Hippocampal formation (tissue), 2 donors: ENCODE measurements at places on chromosomes 2 and 18.

GRCh38 chr2:237120916-237121315 is 35.2 kb downstream of the COPS8 start:
- no peak for DNase-seq

DNA sequence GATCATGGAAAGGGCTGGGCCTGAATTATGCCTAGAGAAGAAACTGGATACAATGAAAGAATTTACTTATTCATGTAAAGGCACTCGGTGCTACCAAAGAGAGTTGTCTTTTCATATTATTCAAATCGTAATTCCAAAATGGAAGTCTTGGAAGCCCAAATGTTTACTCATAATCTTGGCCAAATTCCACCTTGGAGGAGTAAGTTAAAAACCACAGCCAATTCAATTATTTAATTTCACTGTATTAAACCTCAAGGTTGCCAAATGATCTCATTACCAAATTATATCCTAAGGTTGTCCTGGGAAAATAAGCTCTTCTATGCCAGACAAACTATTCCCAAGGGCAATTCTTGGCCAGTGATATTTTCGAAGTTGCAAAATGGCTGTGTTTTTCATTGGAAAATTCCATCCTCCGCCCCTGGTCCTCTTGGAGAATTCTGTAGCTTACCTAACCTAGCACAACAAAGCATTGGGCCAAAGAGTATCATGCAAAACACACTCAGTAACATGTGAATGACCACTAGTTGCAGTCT is 11.1 kb upstream of the VPS4B start:
- DNase-seq = no peak

DNA sequence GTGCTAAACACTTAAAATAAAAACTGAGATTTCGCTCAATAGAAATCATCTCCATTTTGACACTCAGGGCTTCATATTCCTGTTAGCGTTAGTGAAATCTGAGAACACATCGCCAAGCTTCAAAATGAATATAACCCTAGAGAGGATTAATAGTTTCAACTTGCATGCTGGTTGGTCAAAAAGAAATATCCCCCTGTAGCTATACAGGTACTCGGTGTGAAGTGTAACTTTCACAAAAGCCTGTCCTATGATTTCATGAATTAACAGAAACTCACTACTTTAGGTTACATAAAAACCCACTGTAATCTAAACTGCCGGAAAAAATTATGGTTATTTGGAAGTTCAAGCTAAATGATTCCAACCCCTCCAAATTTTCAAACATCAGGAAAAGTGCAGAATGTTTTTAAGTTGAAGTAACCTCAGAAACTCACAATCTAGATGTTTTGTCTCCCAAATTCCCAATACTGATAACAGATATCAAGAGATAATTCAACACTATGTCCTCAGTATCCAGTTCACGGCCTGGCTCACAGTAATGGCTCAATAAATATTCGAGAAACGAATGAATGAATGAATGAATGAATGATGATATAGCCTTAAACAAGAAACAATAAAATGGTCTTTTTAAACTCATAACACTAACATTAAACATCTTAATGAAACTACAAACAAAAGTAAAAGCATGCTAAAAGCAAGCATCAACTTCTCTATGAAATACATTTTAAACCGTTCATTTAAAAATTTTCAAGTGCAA is 2.5 kb downstream of the TLK1 start:
- DNase-seq = no peak

GRCh38 chr2:233501198-233502076 is 65.1 kb downstream of the USP40 start:
- no peak for DNase-seq

DNA sequence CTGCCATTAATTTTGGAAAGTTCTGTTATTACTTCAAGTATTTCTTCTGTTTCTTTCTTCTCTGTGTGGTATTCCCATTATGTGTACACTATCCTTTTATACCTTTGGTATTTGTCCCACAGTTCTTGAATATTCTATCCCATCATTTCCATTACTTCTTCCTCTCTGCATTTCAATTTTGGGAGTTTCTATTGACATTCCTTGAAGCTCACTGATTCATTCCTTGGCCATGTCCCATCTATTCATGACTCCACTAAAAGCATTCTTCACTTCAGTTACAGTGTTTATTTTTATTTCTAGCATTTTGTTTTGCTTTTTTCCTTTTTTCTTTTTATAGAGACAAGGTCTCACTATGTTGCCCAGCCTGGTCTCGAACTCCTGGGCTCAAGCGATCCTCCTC is 30.3 kb downstream of the PROC start:
- DNase-seq = no peak

DNA sequence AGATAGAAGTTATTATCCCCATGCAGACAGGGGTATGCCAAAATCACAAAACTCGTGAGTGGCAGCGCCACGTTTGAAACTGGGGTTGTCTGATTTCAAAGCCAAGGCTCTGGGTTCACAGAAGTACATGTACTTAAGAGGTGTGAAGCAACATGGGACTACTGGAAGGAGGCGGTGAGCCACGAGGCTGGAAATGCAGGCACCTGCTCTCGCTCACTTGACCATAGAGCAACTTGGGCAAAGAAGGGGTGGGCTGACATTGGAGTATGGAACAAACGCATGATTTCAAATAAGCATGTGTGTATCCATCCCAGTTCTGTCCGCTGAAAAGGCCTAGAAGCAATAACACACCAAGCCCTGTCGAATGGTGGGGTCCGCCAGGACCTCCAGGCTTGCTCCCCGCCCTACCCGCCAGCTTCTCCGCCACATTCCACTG is 593 bp upstream of the ACTR2 start:
- no peak for DNase-seq

- DNase-seq = no peak
These were observed 47.8 kb upstream of the RNF103 start for GRCh38 chr2:86671337-86671981.

DNA sequence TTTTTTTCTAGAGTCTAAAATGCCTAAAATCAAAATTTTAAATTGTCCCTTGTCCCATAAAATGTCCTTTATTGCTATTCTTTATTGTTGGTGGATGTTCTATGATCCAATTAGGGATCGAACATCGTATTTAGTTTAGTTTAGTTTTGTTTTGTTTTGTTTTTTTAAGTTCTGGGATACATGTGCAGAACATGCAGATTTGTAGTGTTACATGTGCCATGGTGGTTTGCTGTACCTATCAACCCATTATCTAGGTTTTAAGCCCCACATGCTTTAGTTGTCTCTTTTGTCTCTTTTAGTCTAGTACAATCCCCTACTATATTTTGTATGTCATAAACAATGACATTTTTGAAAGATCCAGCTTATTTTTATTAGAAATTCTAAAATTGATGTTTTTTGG is 8.8 kb upstream of the DSG1 start:
- DNase-seq = no peak

DNA sequence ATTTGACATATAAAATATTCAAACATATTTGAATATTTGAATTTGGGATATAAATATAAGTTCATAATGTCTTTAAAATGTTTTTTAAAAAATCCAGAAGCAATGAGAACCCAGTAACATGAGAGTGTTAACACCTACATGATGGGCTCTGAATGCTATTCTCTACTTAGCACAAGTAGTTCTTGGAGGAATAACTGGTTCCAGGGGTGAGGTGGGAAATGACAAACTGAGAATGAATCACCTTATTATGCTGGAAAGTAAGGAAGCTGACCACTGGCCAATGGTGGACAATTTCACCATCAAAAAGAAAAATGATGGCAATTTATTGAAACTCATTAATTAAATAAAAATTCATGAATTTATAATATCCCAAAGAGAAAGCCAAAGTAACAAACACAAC is 79.6 kb upstream of the NABP1 start:
- no peak for DNase-seq

GRCh38 chr2:203252818-203253217 is 14.0 kb downstream of the CYP20A1 start:
- DNase-seq = no peak
